Omental fat pad (tissue), 4 donors: ENCODE measurements at places on chromosomes 7 and 10.

- DNase-seq: no peak
Observed at GRCh38 chr10:122078965-122079795, 90.2 kb downstream of the TACC2 start.

- DNase-seq: no peak
Observed at GRCh38 chr10:47056247-47056510, 145.0 kb downstream of the PTPN20 start.

GRCh38 chr10:48296576-48297098 is 9.8 kb upstream of the MAPK8 start:
- no peak for DNase-seq

DNA sequence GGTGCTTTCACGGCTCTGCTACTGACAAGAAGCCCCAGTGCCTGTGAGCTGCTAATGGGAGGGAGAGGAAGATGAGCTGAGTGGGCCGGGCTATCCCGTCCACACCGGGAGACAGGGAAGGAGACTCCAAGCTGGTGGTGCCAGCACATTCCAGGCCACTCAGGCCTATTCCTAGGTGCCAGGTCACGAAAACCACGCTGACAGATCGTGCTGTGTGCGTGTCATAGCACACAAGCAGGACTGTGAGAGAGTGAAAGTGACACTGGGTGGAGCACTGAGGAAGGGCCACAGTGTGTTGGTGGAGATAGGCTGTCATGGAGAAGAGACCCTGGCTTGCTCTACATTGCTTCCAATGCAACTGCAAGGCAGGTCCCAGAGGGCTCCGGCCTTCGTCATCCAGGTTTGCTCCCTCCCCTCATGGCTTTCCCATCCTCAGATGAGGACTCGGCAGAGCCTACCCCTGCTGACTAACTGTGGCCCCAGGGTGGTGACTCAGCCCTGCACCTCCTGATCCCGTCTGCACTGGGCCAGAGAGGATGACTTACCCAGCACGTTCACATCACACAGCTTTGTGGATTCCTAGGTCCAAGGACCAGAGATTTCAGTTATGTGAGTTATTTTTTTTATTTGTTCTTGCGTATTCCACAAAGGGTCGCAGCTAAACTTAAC is 167.3 kb downstream of the EGFR start:
- no peak for DNase-seq

GRCh38 chr7:130444751-130445407 is 4.1 kb upstream of the CEP41 start:
- DNase-seq: no peak

- DNase-seq: peak; percentile 27
Observed at GRCh38 chr10:116849248-116850057, at the start of gene ENO4. Gene ENO4 (plus strand): TSS chr10:116849499. CDS start chr10:116849567, 68 bp downstream.

GRCh38 chr7:99404235-99404976 is 4.0 kb downstream of the PDAP1 start:
- no peak for DNase-seq

DNA sequence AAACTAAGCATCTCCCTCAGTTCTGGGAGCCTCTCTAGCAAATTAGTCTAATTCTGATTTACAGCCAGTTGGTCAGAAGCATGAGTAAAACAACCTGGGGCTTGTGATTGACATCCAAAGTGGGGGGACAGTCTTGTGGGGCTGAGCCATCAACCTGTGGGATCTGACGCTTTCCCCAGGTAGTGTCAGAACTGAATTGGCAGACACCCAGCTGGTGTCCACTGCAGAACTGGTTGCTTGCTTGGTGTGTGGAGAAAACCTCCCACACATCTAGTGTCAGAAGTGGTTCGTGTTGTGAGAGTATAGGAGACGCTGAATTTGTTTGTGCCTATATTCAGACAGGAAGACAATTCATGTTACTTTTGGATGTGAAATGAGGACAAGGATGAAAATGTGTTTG is 92.2 kb upstream of the PDCD4 start:
- DNase-seq: no peak

GRCh38 chr10:81179324-81179723 is 641.6 kb downstream of the SH2D4B start:
- DNase-seq: no peak

- DNase-seq: no peak
Observed at GRCh38 chr10:1133495-1134045, 77.4 kb downstream of the WDR37 start.

DNA sequence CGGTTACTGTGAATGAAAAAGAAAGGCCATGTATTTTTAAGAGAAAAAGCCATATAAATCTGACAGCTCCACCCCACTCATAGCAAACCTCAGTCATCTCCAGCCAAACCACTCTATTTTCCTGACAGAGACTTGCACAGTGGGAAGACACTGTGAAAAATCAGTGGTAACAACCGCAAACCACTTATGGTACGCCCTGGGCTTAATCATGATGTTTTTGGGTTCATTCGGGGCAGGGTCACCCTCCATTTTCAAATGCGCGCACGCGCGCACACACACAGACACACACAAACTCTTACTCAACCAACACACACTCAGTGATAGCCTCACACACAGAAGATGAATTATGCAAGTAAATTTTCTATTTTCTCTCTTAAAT is 82.1 kb upstream of the HPS1 start:
- no peak for DNase-seq

DNA sequence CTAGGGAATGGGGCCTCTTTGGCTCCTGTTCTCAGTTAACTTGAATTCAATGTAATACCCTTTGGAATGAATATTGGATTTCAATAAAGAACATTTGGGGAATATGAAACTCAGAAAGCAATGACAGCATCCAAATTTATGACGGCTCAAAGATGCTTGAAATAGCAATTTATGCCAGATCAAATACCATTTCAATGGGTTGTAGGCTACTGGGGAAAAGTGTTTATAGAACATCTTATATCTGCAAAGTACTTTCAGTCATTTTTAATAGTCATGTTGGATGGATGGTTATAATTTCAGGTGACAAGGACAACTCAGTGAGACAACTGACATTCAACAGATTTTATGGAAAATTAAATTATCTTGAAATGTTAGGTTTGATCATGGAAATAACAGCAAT is 772.7 kb downstream of the PHTF2 start:
- no peak for DNase-seq

- DNase-seq: no peak
Observed at GRCh38 chr7:69651101-69651590, 52.9 kb downstream of the AUTS2 start.

GRCh38 chr10:131875501-131875900 is 25.3 kb upstream of the PPP2R2D start:
- DNase-seq: no peak

GRCh38 chr10:104336821-104337467 is 1.3 kb downstream of the ITPRIP start:
- DNase-seq: no peak

DNA sequence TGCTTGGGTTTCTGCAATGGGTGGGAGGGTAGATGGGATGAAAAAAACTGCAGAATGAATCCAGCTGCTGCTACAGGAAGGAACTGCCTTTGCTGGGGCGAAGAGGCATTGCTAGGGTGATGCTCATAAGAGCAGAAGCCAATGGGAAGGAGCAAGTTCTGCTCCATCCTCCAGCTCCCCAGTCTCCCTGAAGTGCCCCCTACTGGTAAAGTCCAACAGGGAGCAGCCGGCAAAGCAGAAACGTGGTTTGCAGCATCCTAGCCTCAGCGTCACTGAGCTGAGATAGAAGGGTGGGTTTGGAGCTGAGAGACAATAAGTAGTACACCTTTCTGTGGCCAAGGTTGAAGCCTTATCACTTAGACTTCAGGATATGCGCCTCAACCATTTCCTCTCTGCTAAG is 220.5 kb downstream of the CCSER2 start:
- DNase-seq: no peak

- no peak for DNase-seq
Observed at GRCh38 chr7:46208635-46209525, 287.8 kb upstream of the IGFBP3 start.

GRCh38 chr7:6172224-6172909 is 100.1 kb downstream of the CYTH3 start:
- no peak for DNase-seq

DNA sequence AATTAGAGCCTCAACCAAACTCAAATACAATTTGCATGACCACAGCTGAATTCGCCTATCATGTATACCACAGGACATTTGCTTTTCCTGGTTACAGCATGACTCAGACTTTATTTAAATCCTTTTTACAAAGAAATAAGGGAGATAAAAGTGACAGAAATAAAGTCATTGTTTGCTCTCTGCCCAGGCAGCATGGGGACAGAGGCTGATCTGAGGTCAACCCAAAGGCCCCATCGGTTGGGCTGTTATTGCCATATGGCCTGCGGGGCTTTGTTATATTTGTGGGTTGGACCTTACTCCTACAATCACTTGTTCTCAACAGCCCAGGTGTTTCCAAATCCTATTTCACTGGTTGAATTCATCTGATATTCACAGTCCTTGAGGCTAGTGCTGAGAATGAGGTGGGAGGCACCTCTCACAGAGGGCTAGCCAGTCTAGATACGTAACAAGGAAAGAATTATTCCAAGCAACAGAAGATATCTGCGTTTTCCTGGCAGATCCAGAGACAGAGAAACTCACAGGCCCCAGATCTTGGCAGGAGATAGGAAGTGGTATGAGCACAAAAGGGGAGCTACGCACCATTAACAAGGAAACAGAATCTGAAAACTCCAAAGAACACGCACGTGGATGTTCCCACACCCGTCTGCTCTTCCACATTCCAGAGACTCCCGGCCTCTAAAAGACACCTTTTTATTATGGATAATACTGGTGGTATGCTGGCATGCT is 117.3 kb downstream of the HIPK2 start:
- DNase-seq: no peak

DNA sequence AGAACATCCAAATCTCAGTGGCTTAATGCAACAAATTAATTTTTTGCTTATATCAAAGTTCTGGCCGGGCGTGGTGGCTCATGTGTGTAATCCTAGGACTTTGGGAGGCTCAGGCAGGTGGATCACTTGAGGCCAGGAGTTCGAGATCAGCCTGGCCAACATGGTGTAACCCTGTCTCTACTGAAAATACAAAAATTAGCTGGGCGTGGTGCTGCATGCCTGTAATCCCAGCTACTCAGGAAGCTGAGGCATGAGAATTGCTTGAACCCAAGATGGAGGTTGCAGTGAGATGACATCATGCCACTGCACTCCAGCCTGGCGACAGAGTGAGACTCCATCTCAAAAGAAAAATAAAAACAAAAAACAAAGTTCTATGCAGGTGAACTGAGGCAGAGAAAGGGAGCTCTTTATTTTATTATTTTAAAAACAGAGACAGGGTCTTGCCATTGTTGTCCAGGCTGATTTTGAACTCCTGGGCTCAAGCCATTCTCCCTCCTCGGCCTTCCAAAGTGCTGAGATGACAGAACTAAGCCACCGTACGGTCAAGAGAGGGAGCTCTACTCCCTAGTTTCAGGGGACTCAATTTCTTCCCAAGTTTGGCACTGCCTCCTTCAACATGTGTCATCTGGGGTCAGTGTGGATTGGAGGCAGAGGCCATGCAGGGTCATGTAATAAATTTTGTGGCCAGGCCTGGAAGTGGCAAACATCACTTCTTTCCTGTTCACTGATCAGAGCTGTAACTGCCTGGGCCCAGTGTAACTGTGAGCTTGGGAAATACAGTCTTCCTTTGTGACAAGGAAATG is 2.4 kb downstream of the ADCK2 start:
- DNase-seq: no peak

DNA sequence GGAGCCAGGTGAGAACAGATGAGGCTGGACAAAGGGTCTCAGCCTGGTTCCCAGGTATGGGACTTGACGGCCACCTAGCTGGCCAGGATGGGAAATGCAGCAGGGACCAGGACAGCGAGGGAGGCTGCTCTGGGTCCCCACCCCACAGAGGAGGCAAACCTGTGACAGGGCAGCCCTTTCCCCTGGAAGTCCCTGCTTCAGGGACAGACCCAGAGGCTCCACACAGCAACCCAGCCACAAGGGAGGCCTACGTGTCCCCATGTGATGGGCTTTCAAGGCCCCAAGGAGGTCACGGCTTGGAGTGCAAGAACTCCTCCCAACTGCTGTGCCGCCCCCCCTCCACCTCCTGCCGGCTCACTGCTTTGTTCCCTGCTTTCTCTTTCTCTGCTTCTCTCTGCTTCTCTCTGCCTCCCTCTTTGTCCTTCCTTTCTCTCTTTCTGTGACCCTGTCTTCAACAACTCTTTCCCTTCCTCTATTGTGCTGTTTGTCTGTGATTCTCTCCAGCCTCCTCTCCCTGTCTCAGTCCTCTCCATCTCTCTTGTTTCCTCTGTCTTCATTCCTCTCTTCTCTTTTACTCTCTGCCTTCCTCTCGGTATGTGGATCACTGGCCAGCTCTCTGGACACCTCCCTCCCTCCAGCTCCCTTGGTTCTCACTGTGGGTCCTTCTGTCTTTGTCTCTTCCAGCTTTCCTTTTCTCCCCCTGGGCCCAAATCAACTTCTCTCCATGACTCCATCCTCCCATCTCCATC is 9.6 kb upstream of the EIF5AL1 start:
- no peak for DNase-seq

GRCh38 chr7:131504157-131504899 is 52.1 kb downstream of the PODXL start:
- DNase-seq: no peak

DNA sequence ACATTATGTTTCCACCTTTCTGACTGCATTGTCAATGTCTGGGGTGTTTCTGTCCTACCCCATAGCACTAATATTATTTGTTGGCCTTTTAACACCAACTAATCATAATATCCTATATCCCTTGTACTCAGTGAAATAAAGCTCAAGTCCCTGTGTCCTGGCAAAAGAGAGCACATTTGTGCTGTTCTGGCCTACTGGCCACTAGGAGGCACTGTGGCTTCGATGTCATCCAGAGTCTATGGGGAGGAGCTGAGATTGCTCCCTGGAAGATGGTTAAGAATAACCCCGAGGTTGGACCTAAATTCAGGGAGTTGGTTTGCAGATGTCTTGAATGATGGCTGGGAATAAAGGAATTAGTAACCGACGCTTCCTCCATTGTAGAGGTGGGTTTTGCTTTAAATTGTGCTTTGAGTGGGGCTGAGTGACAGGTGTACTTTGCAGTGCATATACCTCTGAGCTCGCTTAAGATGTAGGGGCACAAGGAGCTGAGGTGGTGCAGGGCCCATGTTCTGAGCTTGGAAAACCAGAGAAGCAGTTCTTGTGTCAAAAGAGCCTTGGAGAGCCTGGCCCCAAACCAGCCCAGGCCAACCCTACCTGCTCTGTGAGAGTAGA is 191.2 kb upstream of the PRSS1 start:
- no peak for DNase-seq

GRCh38 chr7:100016215-100016901 is 962 bp downstream of the ZKSCAN1 start:
- DNase-seq: no peak

GRCh38 chr7:52344015-52344414 is 691.4 kb upstream of the POM121L12 start:
- DNase-seq: no peak

DNA sequence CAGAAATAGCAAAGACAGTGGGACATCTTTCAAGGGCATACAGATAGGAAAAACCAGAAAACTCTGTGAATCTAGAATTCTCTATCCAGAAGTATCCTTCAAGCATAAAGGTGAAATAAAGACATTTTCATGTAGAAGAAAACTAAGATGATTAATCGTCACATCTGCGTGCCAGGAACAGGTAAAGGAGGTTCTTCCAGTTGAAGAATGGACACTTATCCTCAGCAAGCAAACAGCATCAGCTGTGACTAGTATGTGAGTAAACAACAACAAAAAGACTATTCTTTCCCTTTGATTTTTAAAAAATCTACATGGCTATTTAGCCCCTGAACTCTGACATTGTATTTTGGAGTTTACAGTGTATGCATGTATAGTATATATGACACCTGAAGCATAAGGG is 124.9 kb downstream of the LRMDA start:
- no peak for DNase-seq

GRCh38 chr7:115496006-115496405 is 534.6 kb downstream of the TFEC start:
- DNase-seq: no peak
